B cell (primary cell): ENCODE measurements at places on chromosomes 12 and 14. TPM values are rescaled to one million over a fixed set of nuclear protein-coding genes. Genes with fewer than 3 reads are reported as not detected.

The ACOT6 gene
- not detected in 2 replicates for total RNA-seq

The PRH2 gene
- total RNA-seq: not detected in 2 replicates

The CLEC1A gene
- not detected in 2 replicates for total RNA-seq

The PAH gene
- 0.25 TPM in 1 of 2 replicates, not detected in the other for total RNA-seq

The ZNF384 gene
- 108 and 115 TPM in 2 replicates for total RNA-seq

The A2M gene
- not detected in 2 replicates for total RNA-seq

The PAPLN gene
- total RNA-seq: 0.92 and 1.5 TPM in 2 replicates

The OR6C2 gene
- not detected in 2 replicates for total RNA-seq

The FGFR1OP2 gene
- 64.3 and 67.3 TPM in 2 replicates for total RNA-seq

The ITGB7 gene
- 190 and 199 TPM in 2 replicates for total RNA-seq

The ASB8 gene
- total RNA-seq: 53.2 and 54.8 TPM in 2 replicates

The TSPAN8 gene
- not detected in 2 replicates for total RNA-seq

The CLEC4D gene
- not detected in 2 replicates for total RNA-seq

The KRT82 gene
- total RNA-seq: not detected in 2 replicates

The MTHFD1 gene
- 47.1 and 51.3 TPM in 2 replicates for total RNA-seq

The PROX2 gene
- 0.07 TPM in 1 of 2 replicates, not detected in the other for total RNA-seq

The SRRM4 gene
- total RNA-seq: not detected in 2 replicates

The OR4E1 gene
- not detected in 2 replicates for total RNA-seq

The KRT71 gene
- not detected in 2 replicates for total RNA-seq

The AKAP5 gene
- 1.4 and 1.7 TPM in 2 replicates for total RNA-seq

The PLEK2 gene
- total RNA-seq: not detected in 2 replicates

The LALBA gene
- total RNA-seq: not detected in 2 replicates

The CATSPERB gene
- total RNA-seq: 0.12 TPM in 1 of 2 replicates, not detected in the other

The BRI3BP gene
- total RNA-seq: 14.3 and 15.0 TPM in 2 replicates

The NID2 gene
- not detected in 2 replicates for total RNA-seq
